ENCODE measurements at places on chromosomes 12 and 14.

DNA sequence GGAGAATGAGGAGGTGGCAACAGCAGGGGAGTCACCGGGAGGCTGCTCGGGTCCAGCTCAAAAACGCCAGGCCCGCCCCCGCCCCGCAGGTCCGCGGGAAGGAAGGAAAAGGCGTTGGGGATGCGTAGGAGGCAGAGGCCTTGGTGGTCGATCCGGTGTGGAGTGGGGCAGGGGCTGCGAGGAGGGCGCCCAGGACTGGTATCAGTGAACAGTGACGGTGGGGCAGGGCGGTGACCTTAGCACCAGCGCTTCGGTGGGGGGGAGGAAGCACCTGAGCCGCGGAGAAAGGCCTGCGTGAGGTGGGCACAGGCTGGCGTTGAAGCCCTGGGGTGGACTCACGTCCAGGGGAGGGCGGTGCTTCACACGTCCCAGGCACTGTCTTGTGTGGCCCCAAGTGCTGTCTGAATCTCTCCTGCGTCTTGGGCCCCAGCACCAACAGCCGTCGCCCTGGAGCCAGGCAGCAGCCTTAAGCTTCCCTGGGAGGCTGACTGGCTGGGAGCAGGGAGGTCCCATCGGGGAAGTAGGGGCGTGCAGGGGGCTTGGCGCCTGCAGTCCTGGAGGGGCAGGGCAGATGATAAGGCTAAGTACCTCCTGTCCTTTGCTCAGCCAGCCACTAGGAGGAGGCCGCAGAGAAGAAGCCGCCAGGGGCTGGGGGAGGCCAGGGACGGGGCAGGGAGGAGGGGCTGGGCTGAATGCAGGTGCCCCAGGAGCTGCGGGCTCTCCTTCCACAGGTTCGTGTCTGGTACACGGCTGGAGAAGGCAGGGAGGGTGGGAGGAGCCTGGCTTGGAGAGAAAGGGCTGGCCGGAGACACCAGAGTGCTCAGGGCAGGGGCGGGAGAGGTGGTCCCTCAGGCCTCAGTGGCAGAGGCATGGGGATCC, 26.5 kb downstream of the ZBTB42 start:
- DNase-seq, result no peak

DNA sequence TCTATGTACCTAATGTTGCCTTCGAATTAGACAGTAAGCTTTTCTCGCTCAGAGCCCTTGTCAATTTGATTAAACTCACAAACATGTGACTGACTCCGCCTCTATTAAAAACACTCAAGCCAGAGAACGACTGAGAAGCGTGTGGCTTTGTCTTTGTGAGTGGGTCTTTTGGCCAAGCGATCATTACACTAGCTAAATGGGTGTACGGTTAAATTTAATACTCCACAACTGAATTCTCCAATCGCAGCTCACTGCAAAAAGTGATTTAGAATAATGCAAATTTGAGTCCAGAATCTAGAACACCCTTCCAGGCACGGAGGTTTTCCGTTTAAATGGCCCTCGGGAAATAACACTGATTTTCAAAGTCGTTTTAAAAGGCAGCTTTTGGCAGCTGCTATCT, 253.7 kb downstream of the EFCAB11 start:
- DNase-seq, result no peak

DNA sequence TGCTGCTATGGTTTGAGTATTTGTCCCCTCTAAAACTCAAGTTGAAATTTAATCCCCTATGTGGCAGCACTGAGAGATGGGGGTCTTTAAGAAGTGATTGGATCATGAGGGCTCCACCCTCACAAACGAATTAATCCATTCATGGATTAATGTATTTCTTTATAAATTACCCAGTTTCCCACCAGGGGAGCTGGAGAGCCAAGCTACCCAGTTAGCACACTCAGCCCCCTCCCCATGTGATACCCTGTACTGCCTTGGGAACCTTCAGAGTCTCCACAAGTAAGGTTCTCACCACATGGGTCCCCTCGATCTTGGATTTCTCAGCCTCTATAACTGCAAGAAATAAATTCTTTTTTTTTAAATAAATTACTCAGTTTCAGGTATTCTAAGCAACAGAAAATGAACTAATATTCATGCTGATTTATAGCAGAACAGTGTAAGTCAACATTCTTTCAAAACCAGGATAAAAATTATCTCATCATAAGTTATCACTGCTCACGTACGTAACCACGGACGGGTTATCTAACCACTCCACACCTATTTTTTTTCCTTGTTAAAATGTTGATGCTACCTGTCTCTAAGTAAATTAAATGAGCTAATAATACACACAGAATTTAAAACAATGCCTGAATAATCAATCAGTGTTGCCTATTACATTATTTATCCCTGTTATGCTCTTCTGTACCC, 3.6 kb downstream of the NAP1L1 start:
- no peak for DNase-seq

DNA sequence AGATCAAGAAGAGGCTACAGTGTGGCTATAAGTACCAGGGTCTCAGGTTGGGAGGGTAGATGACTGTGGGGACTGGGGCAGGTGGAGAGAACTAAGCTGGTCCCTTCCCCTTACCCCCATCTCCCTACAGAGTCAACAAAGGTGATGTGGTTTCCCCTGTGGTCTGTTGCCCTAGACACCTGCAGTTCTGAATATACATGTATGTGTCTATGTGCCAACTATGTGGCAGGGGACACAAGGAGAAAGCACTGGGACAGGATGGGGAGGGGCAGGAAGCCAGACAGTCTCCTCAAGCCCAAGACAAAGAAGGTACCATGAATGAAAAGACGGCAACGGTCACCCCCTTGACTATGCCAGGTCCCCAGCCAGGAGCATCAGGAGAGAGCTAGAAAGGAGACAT, 4.5 kb upstream of the HDAC7 start:
- DNase-seq, result no peak

- no peak for DNase-seq
Measured at GRCh38 chr14:51424561-51425251, 184.7 kb downstream of the TMX1 start.

DNA sequence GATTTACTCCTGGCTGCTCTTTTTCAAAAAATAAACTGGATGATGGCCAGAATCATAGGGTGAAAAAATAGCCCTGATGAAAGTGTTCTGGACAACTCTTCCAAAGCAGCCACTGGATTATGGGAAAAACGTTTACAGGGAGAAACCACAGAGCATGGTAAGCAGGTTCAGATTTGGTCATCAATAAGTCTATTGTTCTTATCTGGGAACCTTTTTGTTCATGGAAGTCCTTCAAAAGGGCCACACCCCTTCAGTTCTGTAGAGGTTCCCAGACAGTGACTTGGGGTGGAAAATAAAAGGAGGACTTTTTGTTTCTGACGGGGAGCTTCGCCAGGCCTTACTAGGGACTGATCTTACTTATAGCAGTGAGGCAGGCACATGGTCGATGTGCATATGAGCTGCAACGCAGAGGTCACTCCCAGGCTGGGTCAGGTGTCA, 117.4 kb upstream of the SLC38A2 start:
- no peak for DNase-seq

- no peak for DNase-seq
Measured at GRCh38 chr14:30596935-30597334, 25.2 kb upstream of the SCFD1 start.

DNA sequence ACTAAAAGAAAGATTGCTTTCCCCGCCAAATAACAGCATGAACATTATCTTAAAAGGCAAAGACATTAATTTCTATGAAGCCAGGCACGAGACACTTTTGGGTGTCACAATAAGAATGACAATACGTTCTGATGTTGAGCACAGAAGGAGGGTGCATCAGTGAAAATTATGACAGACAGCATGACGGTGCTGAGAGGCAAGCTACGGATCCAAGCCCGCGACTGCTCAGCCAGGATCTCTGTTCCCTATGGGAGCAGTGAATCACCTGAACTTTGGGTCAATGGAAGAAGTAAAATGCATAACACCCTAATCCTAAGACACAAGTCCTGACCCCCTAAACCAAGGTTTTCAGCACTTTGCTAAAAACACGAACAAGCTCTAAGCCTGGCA, 51.7 kb downstream of the SLC25A47 start:
- DNase-seq, result no peak

DNA sequence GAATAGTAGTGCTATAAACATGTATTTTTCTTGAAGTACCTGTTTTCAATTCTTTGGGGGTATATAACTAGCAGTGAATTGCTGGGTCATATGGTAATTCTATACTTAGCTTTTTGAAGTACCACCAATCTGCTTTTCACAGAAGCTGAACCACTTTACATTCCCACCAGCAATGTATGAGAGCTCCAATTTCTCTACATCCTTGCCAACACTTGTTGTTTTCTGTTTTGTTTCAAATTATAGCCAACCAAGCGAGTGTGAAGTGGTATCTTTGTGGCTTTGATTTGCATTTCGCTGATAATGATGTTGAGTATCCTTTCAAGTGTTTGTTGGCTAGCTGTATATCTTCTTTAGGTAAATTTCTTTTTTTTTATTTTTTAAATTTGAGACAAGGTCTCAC, 95.7 kb downstream of the PAPLN start:
- DNase-seq, result no peak

- no peak for DNase-seq
Measured at GRCh38 chr12:29547151-29547632, 49.7 kb upstream of the OVCH1 start.

DNA sequence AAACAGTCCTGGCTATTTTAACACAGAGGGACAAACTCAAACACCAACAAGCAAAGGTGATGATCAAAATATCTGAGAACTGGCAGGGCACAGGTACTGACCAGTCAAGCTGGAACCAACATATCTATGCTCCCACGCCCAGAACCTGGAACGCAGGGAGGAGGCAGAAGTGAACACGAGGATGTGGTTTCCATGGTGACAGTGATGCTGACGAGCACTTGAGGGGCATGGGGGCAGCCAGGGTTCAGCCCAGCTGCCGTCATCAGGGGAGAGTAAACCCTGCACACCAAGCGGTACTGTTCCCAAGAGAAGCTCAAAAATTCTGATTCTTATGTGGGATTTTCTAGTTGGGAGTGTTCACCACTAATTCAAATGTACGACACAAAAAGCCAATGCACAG, 113.6 kb upstream of the SFSWAP start:
- no peak for DNase-seq

- DNase-seq, result no peak
Measured at GRCh38 chr14:90612801-90613200, 203.4 kb downstream of the TTC7B start.

- DNase-seq, result no peak
Measured at GRCh38 chr12:87469295-87469694, 559.9 kb downstream of the C12orf50 start.

DNA sequence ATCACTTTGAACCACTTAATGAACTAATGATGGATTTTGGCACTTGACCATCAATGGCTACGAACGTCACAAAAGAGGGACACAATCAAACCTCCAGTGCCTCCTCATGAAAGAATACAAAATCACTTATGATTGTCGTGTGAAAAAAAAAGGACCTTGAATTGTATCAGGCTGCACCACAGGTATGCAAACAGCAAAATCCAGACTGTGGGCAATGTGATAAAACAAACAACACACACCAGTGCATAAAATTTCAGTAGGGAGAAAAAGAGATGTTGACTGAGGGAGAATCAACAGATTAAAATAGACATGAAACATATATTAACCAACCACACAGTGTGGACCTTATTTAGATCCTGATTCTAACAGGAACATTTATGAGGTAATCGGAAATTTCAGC, 2.6 kb downstream of the TSPAN8 start:
- DNase-seq, result no peak

DNA sequence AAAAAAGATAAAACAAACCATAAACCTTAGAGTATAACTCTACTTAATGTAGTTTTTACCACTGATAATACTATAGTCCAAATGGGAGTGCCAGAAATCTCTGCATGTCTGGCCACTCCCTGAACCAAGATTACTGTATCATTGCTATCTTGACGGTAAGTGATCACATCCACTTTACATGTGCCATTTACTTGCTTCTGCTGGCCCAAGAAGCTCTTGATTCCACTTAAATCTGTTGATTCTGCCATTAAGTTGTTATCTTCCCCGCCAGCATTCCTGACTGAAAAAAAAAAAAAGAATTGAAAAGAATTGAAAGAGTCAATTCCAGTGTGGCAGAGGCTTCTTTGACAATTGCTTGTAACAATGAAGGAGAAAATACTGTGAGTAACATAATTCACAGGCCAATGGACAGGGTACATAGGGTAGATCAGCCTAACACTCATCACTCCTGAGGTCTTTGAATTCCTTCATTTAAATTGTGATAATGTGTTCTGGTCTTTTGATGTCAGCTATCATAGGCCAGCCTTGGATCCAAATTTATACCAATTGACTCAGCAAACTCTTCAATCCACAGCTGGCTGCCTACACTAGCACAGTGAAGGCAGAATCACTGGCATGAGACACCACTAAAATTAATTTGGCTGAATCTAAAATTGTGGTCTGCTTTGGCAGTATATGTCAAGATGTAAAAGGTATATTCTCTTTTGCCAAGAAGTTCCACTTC, 665.2 kb upstream of the FLRT2 start:
- DNase-seq, result no peak

DNA sequence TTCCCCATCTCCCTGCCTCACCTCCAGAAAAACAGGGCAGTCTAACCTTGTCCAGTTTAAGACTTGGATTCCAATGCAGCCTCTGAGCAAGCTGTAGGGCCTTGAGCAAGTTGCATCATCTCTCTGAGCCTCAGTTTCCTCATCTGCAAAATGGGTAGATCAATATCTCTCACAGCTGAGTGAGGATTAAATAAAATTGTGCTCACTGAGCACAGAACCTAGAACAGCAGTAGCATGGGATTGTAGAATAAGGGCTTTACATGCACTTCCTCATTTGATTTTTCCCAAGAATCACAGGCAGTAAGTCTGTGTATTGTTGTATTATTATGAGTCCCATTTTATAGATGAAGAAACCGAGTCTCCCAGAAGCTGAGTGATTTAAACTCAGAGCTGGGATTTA, 2.0 kb downstream of the DTX1 start:
- no peak for DNase-seq

GRCh38 chr12:73277971-73278370, 1005.8 kb downstream of the TRHDE start:
- no peak for DNase-seq

DNA sequence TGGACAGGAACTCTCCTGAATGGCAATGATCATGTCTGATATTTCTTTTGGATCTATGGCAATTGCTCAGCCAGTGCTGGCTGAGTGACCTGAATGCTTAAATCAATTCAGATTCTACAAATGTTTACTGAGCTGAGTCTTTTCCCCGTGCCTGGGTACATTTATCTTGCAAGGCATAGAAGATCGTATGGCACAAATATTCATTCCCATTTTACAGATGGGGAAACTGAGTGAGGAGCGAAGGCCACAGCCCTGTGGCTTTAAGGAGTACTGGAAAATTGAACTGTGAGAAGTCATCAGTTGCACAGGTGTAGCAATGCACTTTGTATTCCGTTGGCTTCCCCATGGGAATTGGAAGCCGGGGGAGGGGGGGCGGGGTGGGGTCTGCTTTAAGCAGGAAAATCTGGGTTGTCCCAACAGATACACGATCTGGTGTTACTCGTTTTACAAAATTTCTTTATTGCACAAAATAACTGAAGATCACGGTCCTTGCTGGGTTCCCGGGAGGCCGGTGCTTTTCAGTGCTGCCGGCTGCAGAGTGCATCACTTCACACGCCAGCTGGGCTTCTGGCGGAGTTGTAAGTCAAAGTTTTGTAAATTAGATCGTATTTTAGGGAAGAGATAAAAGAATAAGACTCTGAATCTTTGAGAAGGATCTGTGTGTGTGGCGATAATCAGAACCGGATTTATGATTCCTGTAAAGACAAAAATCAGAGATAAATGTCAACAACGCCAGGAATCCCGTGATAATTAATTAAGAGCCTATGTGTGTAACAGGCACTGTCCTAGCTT, 75.0 kb upstream of the MAP1LC3B2 start:
- no peak for DNase-seq

- no peak for DNase-seq
Measured at GRCh38 chr12:27769142-27769673, 10.8 kb upstream of the KLHL42 start.
